Left lung (tissue), 14 donors: ENCODE measurements at places on chromosomes 13 and 19. TPM values are rescaled to one million over a fixed set of nuclear protein-coding genes. Genes with fewer than 3 reads are reported as not detected.

GRCh38 chr19:6088602-6089049, 21.7 kb downstream of the RFX2 start:
- no peak for DNase-seq

DNA sequence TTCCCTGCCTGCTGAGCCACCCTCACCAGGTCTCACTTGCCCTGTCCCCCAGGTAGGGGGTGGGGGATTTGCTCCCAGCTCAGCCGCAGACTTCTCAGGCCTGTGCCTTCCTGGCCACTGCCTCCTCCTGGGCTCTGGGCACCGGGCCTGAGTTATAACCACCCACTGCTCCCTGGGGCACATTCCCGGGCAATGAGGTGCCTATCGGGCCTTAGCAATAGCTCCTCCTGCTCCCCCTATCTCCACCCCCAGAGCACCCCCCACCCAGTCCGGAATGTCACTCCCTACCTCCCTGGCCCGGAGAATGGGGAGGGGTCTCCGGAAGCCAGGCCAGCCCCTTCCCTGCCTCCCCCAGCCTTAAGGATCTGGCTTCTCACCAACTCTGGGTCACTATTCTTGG, at the start of gene KLK5:
Gene KLK5, minus strand, starts transcription at position 129 of the 400 bp plus-strand sequence. CDS start 381 bp downstream, outside the sequence.
- DNase-seq: no peak

GRCh38 chr13:73870970-73871935, 263.0 kb downstream of the KLF12 start:
- no peak for DNase-seq

DNA sequence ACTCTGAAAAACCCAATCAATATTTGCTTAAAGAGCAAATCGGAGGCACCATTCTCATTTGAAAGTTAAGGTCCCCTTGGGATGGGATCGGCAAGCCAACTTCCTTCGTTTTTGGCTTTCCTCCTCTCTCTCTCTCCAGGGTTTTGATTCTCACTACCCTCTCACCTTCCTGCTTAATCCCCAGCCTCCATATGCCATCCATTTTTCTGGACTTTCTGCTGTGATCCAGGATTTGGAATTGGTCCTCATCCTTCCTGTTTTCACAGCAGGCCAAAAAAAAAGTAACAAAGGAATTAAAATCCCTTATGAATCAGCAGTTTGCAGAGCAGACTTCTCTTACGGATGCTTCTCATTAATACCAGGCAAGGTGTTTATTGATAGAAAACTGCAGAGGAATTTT, 283.1 kb upstream of the TMTC4 start:
- no peak for DNase-seq

DNA sequence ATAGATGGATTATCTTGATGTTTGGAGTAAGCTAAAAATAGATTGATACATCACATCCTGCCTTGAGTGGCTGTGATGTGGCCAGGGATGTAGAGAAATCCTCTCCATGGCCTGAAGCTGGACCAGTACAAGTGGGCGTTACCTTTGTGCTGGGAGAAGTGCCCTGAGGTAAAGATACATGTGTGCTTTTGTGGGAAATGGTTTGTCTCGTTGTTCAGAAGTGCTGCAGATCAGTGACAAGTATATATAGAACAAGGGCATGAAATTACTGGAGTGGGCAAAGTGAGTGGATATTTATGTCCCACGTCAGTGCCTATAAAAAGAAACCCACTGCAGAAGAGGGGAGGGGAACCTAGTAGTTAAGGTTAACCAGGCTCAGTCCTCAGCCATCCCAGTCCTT, 12.2 kb upstream of the ZNF304 start:
- DNase-seq: no peak

Gene CYP2A7
- polyA plus RNA-seq: 0.36 TPM

Gene GSX1
- not detected for polyA plus RNA-seq

GRCh38 chr19:58545286-58546018, 1.6 kb downstream of the TRIM28 start:
- DNase-seq: no peak

- DNase-seq: no peak
Observed at GRCh38 chr19:9155591-9155990, 15.4 kb downstream of the ZNF317 start.

GRCh38 chr13:93709506-93710244, 483.1 kb downstream of the GPC6 start:
- no peak for DNase-seq

- no peak for DNase-seq
Observed at GRCh38 chr13:105466376-105466775, 1069.1 kb downstream of the EFNB2 start.

Gene GALP
- not detected for polyA plus RNA-seq

Gene ZNF90
- 35.7 TPM for polyA plus RNA-seq

Gene CGB5
- not detected for polyA plus RNA-seq

Gene ZNF100
- 16.6 TPM for polyA plus RNA-seq

DNA sequence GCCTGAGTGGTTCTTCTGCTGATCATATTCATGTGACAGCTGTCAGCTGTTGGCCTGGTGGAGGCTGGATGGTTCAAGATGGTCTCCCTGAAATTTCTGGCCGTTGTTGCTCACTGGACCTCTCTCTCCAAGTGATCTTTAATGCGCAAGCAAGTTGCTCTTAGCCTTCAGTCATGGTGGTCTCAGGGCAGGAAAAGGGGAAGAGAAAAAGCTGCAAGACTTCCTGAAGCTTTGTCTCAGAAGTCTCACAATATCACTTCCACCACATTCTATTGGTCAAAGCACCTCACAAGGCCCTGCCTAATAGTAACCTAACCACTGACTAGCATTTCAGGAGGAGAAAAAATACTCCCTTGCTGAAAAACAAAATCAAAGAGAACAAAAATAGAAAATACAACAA, 1.6 kb upstream of the ZNF567 start:
- DNase-seq: no peak

DNA sequence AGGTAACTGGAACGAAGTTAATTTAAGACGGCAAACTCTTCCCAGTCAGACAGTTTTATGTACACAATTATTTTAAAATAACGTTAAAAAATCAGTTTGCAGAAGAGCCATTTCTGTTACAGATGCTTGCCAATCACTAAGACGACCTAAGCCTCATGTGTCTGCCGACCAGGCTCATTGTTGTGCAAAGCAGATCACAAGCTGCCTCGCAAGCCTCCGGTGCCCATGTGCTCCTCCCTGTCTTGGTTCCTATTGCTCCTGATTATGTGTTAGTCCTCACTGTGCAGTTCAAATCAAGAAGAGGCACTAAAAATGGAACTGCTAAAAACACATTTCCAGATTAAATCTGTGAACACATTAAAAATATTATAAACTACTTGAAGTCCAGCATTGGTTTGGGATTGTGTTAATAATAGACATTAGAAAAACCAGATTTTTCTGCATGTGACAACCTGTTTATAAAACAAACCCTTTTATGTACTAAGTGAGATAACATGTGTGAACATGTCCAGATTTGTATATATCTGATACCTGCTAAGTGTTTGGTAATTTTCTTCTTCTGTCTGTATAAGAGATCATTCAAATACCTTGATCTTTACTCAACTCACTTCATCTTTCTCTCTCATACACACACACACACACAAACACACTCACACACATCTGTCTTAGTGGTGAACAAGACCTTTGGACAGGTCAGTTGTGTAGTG, 81.9 kb upstream of the SLC15A1 start:
- no peak for DNase-seq

Gene SGCG
- polyA plus RNA-seq: 12.9 TPM

GRCh38 chr19:49492573-49493405, 3.4 kb upstream of the RPS11 start:
- DNase-seq: no peak

Gene ZNF578
- 8.7 TPM for polyA plus RNA-seq

GRCh38 chr13:25874907-25875306, 176.9 kb downstream of the SHISA2 start:
- DNase-seq: no peak

DNA sequence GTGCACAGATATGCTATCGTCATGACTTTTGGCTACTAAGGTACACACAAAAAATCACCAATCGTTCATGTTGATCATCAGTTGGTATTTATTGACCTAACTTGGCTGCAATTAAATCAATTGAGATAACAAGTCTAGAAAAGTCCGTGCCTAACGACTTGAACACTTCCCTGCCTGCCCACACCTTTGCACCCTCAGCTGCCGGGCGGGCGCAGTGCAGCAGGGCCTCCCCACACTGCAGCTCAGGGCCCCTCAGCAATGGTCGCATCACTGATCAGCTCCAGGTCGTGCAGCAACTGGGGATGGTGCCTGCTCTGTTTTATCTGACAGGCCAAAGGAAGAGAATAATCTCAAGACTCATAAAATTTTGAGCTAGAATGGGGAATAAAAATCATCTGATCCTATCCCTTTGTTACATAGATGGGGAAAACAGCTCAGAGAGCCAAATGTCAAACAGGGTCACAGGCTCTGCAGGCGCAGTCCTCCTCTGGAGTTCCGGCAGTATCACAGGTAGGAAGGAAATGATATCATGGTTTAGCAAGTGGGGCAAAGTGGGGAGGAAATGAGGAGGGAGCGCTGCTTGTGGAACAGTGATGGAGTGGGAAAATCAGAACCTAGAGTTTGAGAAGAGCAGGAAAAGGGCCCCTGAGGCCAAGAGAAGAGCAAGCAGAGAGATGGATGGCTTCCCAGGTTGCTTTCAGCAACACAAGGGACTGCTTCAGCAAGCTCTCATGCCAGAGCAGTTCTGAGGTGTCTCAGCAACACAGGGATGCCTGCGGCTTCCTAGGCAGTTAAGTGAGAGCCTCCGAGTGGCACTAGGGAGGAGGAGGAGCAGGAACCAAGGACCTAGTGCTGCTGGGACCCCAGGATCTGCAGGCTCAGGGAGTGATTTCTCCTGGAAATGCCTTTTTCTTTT, 57.5 kb downstream of the SLC7A1 start:
- no peak for DNase-seq

GRCh38 chr13:23679220-23679619, 109.0 kb downstream of the TNFRSF19 start:
- DNase-seq: no peak

- no peak for DNase-seq
Observed at GRCh38 chr13:65825039-65825438, 1405.1 kb downstream of the PCDH9 start.

Gene GPR183
- 9.6 TPM for polyA plus RNA-seq

GRCh38 chr13:93867481-93867880, 612.0 kb downstream of the DCT start:
- DNase-seq: no peak

GRCh38 chr19:14400951-14401431, 18.1 kb downstream of the DDX39A start:
- DNase-seq: no peak

DNA sequence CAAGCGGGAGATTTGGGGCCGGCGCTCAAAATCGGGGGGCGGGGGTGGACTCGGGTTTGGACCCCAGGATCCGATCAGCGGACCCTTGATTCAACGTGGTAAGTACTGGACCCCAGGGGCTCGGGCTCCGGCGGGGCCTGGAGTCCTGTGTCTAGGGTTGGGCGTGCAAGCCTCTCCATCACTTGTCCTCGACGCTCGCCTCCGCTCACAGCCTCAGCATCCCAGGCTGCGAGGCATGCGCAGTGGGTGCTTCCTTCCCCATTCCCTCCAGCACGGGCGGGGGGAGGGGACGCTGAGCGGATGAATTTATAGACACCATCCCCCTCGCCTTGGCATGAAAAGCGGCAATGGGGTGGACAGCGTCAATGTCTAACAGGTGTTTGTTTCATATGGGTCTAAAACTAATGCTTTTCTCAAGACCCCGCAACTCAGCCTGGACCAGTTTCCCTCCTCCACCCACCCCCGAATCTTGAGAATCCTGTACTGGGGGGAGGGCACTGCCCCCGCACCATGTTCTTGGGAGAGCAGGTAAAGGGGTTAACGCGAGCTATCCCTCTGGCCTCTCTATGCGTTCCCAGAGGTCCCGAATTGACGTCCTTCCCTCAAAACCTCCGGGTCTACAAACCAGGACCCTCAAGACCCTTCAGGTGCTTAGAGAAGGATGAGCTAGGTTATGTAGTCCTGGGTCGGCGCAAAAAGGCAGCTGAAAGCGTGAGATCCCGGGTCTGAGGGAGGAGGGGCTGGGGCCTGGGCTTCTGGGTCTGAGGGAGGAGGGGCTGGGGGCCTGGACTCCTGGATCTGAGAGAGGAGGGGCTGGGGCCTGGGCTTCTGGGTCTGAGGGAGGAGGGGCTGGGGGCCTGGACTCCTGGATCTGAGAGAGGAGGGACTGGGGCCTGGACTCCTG, 579 bp downstream of the CPT1C start:
- DNase-seq: no peak

- peak; percentile 41 for DNase-seq
Observed at GRCh38 chr13:67408798-67409197, 178.7 kb upstream of the PCDH9 start.

Gene PSG3
- polyA plus RNA-seq: 0.73 TPM

Gene TMEM272
- polyA plus RNA-seq: 0.17 TPM

- DNase-seq: no peak
Observed at GRCh38 chr19:1063909-1064660, 2.9 kb upstream of the ARHGAP45 start.

GRCh38 chr19:8132858-8133458, 16.4 kb downstream of the FBN3 start:
- no peak for DNase-seq

GRCh38 chr13:97496511-97496910, 62.5 kb downstream of the RAP2A start:
- DNase-seq: no peak

Gene DKKL1
- 5.5 TPM for polyA plus RNA-seq

DNA sequence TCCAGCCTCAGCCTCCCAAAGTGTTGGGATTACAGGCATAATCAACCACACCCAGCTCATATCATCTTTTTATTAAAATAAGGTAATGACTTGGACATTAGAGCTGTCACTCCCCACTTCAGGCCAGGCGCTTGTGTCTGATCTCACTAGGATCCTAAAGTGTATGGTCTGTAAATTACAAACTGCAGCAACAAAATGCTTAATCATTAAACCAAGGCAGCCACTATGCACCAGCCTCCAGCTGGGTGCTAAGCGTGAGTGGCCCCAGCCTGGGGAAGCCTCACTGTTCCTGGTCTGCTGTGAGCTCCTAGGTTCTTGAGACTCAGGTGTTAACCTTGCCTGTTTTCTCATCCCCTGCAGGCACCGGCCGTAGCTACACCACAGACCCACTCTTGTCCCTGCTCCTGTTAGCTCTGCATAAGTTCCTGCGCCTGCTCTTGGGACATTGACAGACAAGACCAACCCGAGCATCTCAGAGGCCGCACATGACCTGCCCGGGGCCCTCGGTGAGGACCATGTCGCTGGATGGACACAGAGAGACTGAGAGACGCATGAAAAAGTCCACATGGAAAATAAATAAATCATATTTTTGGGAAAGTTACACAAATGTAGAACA, 37.8 kb downstream of the VSTM2B start:
- no peak for DNase-seq

Gene FBXO17
- 50.3 TPM for polyA plus RNA-seq

DNA sequence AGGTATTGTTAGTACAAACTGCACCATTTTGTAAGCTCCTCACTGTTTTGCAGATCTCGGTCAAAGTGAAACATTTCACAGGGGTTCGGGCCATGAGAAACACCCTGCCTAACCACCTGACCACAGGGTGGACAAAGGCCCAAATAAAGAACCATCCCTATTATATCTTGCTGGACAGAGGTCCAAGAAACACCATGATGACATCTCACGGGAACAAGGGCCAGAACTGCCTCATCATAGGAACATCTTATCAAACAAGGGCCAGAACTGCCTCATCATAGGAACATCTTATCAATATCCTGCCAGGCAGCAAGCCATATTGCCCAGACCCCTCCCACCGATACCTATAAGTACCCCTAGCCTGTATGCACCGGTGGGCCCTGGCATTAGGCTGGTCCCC, 99.7 kb downstream of the PCDH9 start:
- DNase-seq: no peak
